Endothelial cell of umbilical vein (primary cell): ENCODE measurements at places on chromosomes 16 and 17. TPM values are rescaled to one million over a fixed set of nuclear protein-coding genes. Genes with fewer than 3 reads are reported as not detected.

The MYO15A gene
- total RNA-seq = 0.46 and 0.82 TPM in 2 replicates

- no peak for DNase-seq
- H3K4me1 ChIP-seq = peaks cover 33% of the 10 kb centered on the region
- peak overlapping the region; percentile 93 for H3K27ac ChIP-seq
- peak overlapping the region; percentile 79 for H3K4me3 ChIP-seq
- no peaks in the 10 kb centered on the region for H3K36me3 ChIP-seq
Measured at GRCh38 chr17:56914581-56915273, 878 bp upstream of the TRIM25 start.

The CHP2 gene
- not detected in 2 replicates for total RNA-seq

- H3K27me3 ChIP-seq = no peaks in the 10 kb centered on the region
- DNase-seq = peak; percentile 50
- peaks cover 2% of the 10 kb centered on the region for H3K36me3 ChIP-seq
- H3K27ac ChIP-seq = no peak overlapping the region
- H3K4me3 ChIP-seq = no peak overlapping the region
- H3K4me1 ChIP-seq = no peaks in the 10 kb centered on the region
Measured at GRCh38 chr16:88737298-88738150, 31.2 kb downstream of the CTU2 start.

GRCh38 chr16:24013054-24013636 is 177.4 kb downstream of the PRKCB start:
- DNase-seq = no peak
- no peaks in the 10 kb centered on the region for H3K36me3 ChIP-seq
- H3K4me1 ChIP-seq = no peaks in the 10 kb centered on the region
- no peak overlapping the region for H3K4me3 ChIP-seq
- H3K27me3 ChIP-seq = no peaks in the 10 kb centered on the region
- no peak overlapping the region for H3K27ac ChIP-seq

GRCh38 chr17:46056800-46057304 is 57.8 kb downstream of the STH start:
- H3K27ac ChIP-seq = peak overlapping the region; percentile 87
- peak; percentile 84 for DNase-seq
- H3K4me3 ChIP-seq = peak overlapping the region; percentile 18
- H3K27me3 ChIP-seq = no peaks in the 10 kb centered on the region
- peaks cover 22% of the 10 kb centered on the region for H3K4me1 ChIP-seq

DNA sequence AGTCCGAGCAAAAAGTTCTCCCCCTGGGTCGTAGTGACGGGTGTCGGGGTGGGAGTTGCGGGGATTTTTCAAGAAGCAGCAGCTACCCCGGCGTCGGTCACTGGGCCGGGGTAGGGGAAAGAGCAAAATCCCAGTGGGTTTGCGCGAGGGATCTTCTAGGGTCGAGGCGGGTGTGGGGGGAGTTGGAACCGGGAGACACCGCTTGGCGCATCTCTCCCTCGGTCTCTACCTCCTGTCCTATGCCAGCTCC is 2.3 kb upstream of the UBTF start:
- DNase-seq = no peak
- no peaks in the 10 kb centered on the region for H3K27me3 ChIP-seq
- H3K4me3 ChIP-seq = peak overlapping the region; percentile 68
- peak overlapping the region; percentile 72 for H3K27ac ChIP-seq

The MYH8 gene
- total RNA-seq = not detected in 2 replicates

The CACNG4 gene
- total RNA-seq = not detected in 2 replicates

- no peak overlapping the region for H3K4me3 ChIP-seq
- H3K4me1 ChIP-seq = peaks cover 7% of the 10 kb centered on the region
- no peaks in the 10 kb centered on the region for H3K27me3 ChIP-seq
- H3K27ac ChIP-seq = no peak overlapping the region
Measured at GRCh38 chr16:84065536-84066132, 23.0 kb upstream of the SLC38A8 start.

The C1QTNF8 gene
- not detected in 2 replicates for total RNA-seq

- peaks cover 10% of the 10 kb centered on the region for H3K4me1 ChIP-seq
- H3K36me3 ChIP-seq = peaks cover 6% of the 10 kb centered on the region
- peak overlapping the region; percentile 69 for H3K4me3 ChIP-seq
Measured at GRCh38 chr17:75182319-75182568, 515 bp downstream of the SUMO2 start.

DNA sequence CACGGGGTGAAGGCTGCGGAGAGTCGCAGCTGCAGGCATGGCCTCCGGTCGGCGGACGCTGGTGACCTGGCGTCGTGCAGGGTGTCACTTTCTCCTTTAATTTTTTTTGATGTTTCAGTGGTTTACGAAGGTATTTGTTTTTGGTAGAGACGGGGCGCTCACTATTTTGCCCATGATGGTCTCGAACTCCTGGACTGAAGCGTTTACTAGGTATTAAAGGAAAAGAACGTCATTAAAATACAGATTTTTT is 17.1 kb downstream of the ZNF213 start:
- H3K4me3 ChIP-seq = no peak overlapping the region
- no peak overlapping the region for H3K27ac ChIP-seq
- no peaks in the 10 kb centered on the region for H3K36me3 ChIP-seq
- H3K4me1 ChIP-seq = peaks cover 10% of the 10 kb centered on the region
- no peak for DNase-seq

- no peak overlapping the region for H3K4me3 ChIP-seq
- no peaks in the 10 kb centered on the region for H3K36me3 ChIP-seq
- peaks cover 21% of the 10 kb centered on the region for H3K4me1 ChIP-seq
- no peaks in the 10 kb centered on the region for H3K27me3 ChIP-seq
- peak overlapping the region; percentile 69 for H3K27ac ChIP-seq
Measured at GRCh38 chr16:51540259-51540658, 389.2 kb upstream of the SALL1 start.

DNA sequence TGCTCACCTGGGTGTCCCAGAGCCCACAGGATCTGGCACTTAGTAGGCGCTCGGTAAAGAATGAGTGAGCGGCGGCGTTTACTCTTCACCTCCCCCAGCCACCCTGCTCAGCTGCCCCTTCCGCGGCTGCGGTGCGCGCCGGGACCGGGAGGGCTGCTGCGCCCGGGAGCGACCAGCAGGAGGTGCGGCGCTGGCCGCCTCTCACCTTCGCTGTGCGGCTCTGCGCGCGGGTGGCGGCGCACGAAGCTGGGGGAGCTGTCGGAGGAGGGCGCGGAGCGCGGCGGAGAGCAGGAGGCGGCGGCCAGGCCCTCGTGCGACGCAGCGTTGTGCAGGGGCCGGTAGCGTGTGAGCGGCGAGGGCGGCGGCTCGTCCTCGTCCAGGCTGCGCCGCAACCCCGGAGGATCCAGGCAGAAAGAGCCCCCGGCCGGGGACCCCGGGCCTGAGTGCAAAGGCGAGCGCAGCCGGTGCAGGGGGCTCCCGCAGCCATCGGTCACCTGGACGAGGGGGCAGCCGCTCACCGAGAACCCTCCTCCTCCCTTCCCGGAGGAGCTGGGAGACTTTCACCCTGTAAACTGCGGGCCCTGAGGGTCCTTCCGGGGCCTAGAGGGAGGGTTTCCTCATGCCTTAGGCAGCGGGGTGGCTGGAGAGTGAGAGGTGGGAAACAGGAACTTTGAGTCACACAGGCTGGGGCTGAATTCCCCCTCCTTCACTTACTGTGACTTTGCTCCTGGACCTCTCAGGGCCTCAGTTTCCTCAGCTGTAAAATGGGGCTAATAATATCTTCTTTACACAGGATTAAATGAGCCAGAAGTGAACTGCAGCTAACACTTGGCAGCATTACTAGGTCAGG is 12.5 kb downstream of the SAMD14 start:
- H3K27me3 ChIP-seq = no peaks in the 10 kb centered on the region
- no peaks in the 10 kb centered on the region for H3K4me1 ChIP-seq
- no peak overlapping the region for H3K4me3 ChIP-seq
- H3K27ac ChIP-seq = no peak overlapping the region

The PTGES3L gene
- not detected in 2 replicates for total RNA-seq

The LRRC36 gene
- total RNA-seq = 2.0 and 2.4 TPM in 2 replicates

The PLA2G15 gene
- 24.0 and 24.3 TPM in 2 replicates for total RNA-seq

The ZNF469 gene
- total RNA-seq = 5.7 and 6.3 TPM in 2 replicates

- no peaks in the 10 kb centered on the region for H3K27me3 ChIP-seq
- H3K36me3 ChIP-seq = no peaks in the 10 kb centered on the region
- H3K4me1 ChIP-seq = peaks cover 9% of the 10 kb centered on the region
- H3K27ac ChIP-seq = no peak overlapping the region
- no peak overlapping the region for H3K4me3 ChIP-seq
Measured at GRCh38 chr17:266701-267667, 85.5 kb upstream of the DOC2B start.

GRCh38 chr16:69404275-69404805 is 18.5 kb upstream of the TERF2 start:
- H3K4me3 ChIP-seq = no peak overlapping the region
- DNase-seq = peak; percentile 95
- peaks cover 29% of the 10 kb centered on the region for H3K4me1 ChIP-seq
- no peaks in the 10 kb centered on the region for H3K36me3 ChIP-seq

- H3K27ac ChIP-seq = no peak overlapping the region
- peaks cover 7% of the 10 kb centered on the region for H3K27me3 ChIP-seq
- no peak overlapping the region for H3K4me3 ChIP-seq
Measured at GRCh38 chr16:19153876-19154275, 14.2 kb upstream of the SYT17 start.

DNA sequence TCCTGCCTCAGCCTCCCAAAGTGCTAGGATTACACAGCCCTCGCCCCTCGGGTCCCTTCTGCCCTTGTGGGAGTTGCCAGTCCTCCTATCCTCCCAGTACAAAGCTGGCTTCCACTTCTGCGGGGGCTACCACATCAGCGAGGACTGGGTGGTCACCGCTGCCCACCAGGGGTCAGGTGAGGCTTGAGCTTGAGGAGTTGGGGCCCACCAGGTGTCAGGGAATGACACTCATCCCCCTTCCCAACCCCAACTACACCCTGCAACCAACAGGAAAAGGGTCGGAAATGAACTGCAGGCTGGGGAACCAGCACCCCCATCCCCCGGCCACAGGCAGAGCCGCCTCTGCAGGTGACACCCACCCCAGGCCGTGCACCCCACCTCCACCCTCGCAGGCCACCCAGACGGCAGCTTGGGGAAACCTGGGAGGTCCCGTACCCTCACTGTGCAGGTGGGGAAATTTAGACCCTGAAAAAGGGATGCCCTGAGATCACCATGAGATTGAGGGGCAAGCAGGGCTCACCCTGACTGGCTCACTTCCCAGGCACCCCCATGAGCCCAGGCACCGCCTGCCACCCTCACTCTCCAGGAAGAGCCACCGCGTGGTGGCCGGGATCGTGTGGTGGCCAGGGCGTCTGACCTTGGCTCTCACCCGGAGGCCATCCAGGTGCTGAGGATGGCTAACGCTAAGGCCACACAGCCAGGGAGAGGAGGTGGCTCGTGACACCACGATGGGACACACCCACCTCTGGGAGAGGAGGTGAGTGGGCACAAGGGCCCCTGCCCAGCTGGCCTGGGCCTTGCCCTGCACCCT is 8.0 kb downstream of the CTRB1 start:
- H3K27ac ChIP-seq = no peak overlapping the region
- H3K4me3 ChIP-seq = no peak overlapping the region
- DNase-seq = peak; percentile 21
- no peaks in the 10 kb centered on the region for H3K27me3 ChIP-seq

DNA sequence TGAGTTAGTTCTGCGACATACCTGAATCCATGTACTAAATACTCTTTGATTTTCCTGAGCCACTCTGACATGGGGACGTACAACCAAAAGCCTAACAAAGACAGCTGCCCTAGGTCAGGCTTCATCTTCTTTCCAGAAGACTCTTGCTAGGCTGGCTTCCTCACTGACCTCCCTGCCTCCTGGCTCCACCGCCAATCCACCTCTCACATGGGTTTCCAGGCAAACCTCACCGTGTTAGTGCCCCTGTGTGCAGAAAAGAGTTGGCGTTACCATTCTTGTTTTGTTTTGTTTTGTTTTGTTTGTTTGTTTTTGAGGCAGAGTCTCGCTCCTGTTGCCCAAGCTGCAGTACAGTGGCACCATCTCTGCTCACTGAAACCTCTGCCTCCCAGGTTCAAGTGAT is 135.3 kb downstream of the WSCD1 start:
- H3K27ac ChIP-seq = no peak overlapping the region
- no peaks in the 10 kb centered on the region for H3K36me3 ChIP-seq
- DNase-seq = no peak

GRCh38 chr17:43517161-43517560 is 29.0 kb downstream of the ETV4 start:
- no peak overlapping the region for H3K4me3 ChIP-seq
- H3K27ac ChIP-seq = peak overlapping the region; percentile 71
- H3K36me3 ChIP-seq = peaks cover 26% of the 10 kb centered on the region

The FAM20A gene
- total RNA-seq = not detected in 2 replicates

GRCh38 chr16:85523602-85524364 is 89.3 kb upstream of the GSE1 start:
- no peak for DNase-seq
- H3K27me3 ChIP-seq = no peaks in the 10 kb centered on the region
- H3K27ac ChIP-seq = no peak overlapping the region
- H3K36me3 ChIP-seq = no peaks in the 10 kb centered on the region
- H3K4me1 ChIP-seq = no peaks in the 10 kb centered on the region

The ZNF205 gene
- 15.5 and 18.5 TPM in 2 replicates for total RNA-seq

GRCh38 chr17:59892924-59893675 is at the start of the genes RPS6KB1 and TUBD1:
RPS6KB1 (plus strand) TSS chr17:59893121; CDS start chr17:59893185, 64 bp downstream.
TUBD1 (minus strand) TSS chr17:59892943; CDS start chr17:59891002, 1,941 bp downstream.
- no peaks in the 10 kb centered on the region for H3K27me3 ChIP-seq
- no peaks in the 10 kb centered on the region for H3K36me3 ChIP-seq
- DNase-seq = peak; percentile 100
- H3K4me3 ChIP-seq = peak within 1 kb of the TSS; percentile 82
- peaks cover 11% of the 10 kb centered on the region for H3K4me1 ChIP-seq
- peak within 1 kb of the TSS; percentile 42 for H3K27ac ChIP-seq

- no peaks in the 10 kb centered on the region for H3K27me3 ChIP-seq
- H3K27ac ChIP-seq = no peak overlapping the region
- no peak for DNase-seq
Measured at GRCh38 chr17:45824475-45824874, 20.2 kb upstream of the SPPL2C start.

DNA sequence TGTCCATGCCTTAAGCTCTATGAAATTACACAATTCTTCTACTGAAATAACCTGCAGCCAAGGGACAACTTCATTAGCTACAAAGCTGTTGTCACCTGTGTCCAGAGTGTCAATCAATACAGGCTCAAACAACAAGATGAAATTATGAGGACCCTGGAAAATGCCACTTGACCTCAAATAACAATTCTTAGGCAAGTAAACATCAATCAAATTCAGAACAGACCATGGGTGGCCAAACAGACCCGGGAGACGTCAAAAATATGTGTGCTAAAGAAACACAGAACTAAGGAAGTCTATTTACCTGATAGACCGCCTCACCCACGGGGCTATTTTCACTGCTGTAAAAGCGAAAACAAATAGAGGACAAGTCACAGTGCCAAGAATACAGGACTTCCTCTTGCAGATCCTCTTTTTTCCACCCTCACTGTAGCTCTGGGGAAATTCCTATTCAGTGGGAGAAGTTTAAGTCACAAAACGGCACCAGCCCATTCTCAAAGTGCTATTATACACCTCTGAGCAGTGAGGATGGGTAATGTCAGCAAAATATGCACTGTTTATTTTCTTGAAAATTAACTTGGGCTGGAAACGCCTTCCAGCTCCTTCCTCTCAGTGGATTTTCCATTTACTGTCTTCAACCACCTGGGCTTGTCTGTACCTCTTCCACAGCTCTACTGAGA is 2.7 kb downstream of the LITAF start:
- no peak overlapping the region for H3K4me3 ChIP-seq
- H3K27ac ChIP-seq = no peak overlapping the region
- H3K36me3 ChIP-seq = no peaks in the 10 kb centered on the region
- peaks cover 5% of the 10 kb centered on the region for H3K27me3 ChIP-seq

- H3K36me3 ChIP-seq = no peaks in the 10 kb centered on the region
- H3K27ac ChIP-seq = no peak overlapping the region
- H3K4me1 ChIP-seq = no peaks in the 10 kb centered on the region
- DNase-seq = no peak
- peaks cover 7% of the 10 kb centered on the region for H3K27me3 ChIP-seq
- no peak overlapping the region for H3K4me3 ChIP-seq
Measured at GRCh38 chr17:19412510-19412909, 1.5 kb downstream of the RNF112 start.
